ENCODE measurements at places on chromosomes 5 and 9.

DNA sequence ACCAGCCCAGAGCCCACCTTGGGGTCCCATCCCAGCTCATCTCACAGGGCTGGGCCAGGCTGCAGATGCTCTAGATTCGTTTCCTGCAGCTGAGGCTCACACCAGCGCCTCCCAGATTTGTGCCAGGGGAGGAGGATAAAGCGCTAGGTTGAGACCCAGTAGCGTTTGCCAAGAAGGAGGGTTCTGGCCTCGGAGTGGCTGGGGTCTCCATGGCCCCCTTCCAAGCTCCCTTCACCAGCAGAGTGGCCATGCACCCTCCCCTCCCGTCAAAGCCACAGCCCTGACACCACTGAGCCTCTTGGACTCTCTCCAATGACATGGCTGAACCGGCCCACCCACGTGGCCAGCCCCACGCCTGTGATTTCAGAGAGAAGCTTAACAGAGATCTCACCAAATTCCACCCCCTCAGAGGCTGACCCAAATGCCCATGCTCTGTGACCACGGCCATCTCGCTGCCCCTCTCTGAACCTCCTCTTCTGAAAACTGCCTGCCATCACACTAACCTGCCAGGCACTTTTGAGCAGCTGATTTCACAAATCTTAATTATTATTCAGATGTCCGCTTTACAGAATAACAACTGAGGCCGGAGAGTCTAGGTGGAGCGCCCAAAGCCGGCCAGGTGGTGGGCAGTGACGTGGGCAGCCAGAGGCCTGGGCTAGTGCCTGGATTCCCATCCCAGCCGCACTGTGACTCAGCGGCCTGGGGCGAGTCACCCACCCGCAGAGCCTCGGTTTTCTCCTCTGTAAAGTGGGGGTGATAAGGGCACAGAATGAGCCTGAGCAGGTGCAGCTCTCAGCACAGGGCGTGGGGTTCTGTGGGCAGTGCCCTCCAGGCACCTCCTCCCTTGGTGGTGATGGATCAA is 155.7 kb downstream of the C9orf50 start:
- DNase-seq: no peak

GRCh38 chr5:140571105-140571504 is 6.5 kb downstream of the SLC35A4 start:
- no peak for DNase-seq

GRCh38 chr5:15238006-15238405 is 262.0 kb upstream of the FBXL7 start:
- no peak for DNase-seq

DNA sequence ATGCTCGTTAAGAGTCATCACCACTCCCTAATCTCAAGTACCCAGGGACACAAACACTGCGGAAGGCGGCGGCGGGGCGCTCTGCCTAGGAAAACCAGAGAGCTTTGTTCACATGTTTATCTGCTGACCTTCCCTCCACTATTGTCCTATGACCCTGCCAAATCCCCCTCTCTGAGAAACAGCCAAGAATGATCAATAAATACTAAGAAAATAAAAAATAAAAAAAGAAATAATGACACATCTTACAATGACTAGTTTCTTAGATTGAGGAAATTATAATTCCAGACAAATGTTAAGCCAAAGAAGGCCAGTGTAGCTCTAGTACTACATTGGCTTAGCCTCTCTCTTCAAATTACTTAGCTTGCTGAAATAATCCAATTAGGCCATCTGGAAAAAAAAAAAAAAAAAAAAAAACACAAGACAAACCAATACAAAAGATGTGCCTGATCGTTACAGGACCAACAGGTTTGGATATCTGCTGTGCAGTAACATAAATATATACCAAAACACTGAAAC is 58.0 kb downstream of the ANXA2R start:
- DNase-seq: no peak

- DNase-seq: no peak
Measured at GRCh38 chr9:116288658-116289057, 135.1 kb downstream of the PAPPA start.

- no peak for DNase-seq
Measured at GRCh38 chr9:5953743-5954707, 61.4 kb downstream of the RANBP6 start.

DNA sequence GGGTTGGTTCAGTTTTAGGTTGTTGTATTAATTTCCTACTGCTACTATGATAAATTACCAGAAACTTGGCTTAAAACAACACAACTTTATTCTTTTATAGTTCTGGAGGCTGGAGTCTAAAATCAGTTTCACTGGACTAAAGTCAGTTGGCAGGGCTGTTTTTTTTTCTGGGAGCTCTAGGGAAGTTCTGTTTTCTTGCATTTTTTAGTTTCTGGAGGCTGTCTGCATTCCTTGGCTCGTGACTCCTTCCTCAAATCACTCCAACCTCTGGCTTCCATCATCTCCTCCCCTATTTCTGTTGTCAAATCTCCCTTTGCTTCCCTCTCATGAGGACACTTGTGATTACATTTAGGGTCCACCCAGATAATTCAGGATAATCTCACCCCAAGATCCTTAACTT is 51.3 kb upstream of the SUB1 start:
- no peak for DNase-seq

- no peak for DNase-seq
Measured at GRCh38 chr5:148996270-148996669, 66.6 kb downstream of the SH3TC2 start.

- DNase-seq: no peak
Measured at GRCh38 chr5:139925216-139925562, 117.9 kb downstream of the NRG2 start.

DNA sequence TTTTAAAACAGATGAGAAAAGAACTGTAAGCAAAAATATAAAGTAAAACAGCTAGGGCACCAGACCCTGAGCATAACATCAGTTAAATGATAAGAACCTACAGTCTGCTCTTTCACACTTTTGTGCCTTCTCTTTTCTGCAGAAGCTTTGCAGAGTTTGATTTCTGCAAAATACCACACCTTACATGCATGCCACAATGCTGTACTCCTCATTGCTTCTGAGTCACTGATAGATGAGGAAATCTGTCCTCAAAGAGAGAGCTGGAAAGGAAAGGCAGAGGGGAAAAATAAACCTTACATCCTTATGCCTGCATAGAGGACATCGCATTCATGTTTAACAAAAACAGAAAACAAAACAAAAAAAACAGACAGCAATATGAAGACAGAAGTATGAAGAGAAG is 142.9 kb downstream of the ATPSCKMT start:
- no peak for DNase-seq

GRCh38 chr5:92525131-92525530 is 1055.9 kb downstream of the NR2F1-AS1 start:
- DNase-seq: no peak

GRCh38 chr5:121783700-121784099 is 68.0 kb upstream of the FTMT start:
- DNase-seq: no peak

- DNase-seq: no peak
Measured at GRCh38 chr5:136526791-136527190, 161.4 kb upstream of the TRPC7 start.

DNA sequence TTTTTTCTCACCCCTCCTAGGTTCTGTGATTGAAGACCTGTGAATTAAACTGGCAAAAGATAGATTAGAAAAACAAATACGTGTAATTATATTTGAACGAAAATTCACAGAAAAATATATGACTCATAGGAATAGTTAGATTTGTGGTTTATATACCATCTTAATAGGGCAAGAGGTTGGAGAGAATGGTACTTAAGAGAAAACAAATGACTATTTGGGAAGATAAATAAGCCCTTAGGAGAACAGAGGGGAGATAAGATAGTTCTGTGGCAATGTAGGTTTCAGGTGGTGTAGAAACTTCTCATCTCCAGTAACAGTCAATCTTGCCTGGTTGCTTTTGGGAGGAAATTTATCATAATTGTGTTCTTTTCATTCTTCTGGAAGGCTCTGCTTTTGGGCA is 122.0 kb downstream of the PRDM9 start:
- no peak for DNase-seq

- no peak for DNase-seq
Measured at GRCh38 chr9:100394816-100395215, 32.1 kb upstream of the MSANTD3 start.

- DNase-seq: no peak
Measured at GRCh38 chr9:22050924-22051323, 41.8 kb upstream of the CDKN2B start.

GRCh38 chr5:127010362-127010761 is 20.0 kb downstream of the MARCHF3 start:
- DNase-seq: no peak

GRCh38 chr9:129822898-129823541 is 916 bp downstream of the TOR1A start:
- DNase-seq: no peak

- DNase-seq: no peak
Measured at GRCh38 chr5:133682451-133682850, 70.1 kb upstream of the FSTL4 start.
